Activated T-helper 1 cell treated with anti-CD3 and anti-CD28 coated beads, Interleukin-2, amount 50 U/mL, for 16 hours (primary cell): ENCODE measurements at places on chromosomes 6 and 20.

GRCh38 chr20:33908336-33908735 lies 85.4 kb upstream of the RALY start:
- DNase-seq, result no peak

DNA sequence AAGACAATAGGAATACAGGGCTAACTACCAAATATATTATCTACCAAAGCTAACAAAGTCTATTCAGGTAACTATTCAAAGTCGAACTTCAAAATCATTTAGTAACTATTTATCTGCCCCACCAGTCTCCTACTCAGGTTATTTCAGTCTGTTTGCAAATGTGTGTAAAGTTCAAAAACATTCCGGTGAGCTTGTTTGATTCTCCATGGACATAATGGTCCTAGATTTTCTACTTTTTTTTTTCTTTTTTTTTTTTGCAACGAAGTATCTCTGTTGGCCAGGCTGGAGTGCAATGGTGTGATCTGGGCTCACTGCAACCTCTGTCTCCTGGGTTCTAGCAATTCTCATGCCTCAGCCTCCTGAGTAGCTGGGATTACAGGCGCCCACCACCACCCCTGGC lies 236.0 kb upstream of the FOXQ1 start:
- DNase-seq, result no peak

GRCh38 chr6:151005896-151006632 lies 140.6 kb downstream of the MTHFD1L start:
- DNase-seq, result no peak

GRCh38 chr6:42254505-42254904 lies 36.8 kb upstream of the MRPS10 start:
- no peak for DNase-seq

GRCh38 chr20:59434960-59435359 lies 134.5 kb downstream of the EDN3 start:
- DNase-seq, result no peak

DNA sequence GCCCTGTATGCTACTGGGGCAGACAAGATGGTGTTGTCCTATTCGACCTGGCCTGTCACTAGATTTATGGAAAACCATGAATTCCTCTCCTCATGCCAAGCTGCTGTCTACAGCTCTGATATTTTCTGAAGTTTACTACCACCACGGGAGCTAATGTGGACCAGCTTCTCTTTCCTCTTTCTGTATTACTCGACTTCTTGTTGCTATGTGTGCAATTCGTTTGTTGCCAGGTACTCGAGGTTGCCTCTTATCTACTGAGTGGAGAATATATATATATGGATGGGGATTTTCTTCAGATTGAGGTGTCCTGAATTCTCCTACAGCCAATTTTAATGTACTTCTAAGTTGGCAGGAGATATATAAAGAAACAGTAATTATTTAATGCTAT lies 34.7 kb downstream of the MAN1A1 start:
- no peak for DNase-seq

GRCh38 chr6:33770124-33770832 lies 18.7 kb downstream of the LEMD2 start:
- DNase-seq, result no peak

DNA sequence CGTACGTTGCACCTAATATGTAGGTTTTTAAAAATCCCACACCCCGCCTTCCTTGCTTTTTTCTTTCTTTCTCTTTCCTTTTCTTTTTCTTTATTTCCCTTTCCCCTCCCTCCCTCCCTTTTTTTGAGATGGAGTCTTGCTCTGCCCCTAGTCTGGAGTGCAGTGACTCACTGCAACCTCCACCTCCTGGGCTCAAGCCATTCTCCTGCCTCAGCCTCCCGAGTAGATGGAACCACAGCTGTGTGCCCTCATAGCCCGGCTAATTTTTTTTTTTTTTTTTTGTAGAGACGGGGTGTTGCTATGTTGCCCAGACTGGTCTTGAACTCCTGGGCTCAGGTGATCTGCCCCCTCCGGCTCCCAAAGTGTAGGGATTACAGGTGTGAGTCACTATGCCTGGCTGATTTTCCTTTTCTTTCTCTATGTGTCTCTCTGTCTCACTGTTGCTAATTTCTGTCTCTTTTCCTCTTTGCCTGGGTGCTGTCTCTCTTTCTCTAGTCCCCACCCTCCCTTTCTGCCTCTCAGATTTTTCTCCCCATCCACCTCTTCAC lies 61.2 kb downstream of the SRC start:
- no peak for DNase-seq

DNA sequence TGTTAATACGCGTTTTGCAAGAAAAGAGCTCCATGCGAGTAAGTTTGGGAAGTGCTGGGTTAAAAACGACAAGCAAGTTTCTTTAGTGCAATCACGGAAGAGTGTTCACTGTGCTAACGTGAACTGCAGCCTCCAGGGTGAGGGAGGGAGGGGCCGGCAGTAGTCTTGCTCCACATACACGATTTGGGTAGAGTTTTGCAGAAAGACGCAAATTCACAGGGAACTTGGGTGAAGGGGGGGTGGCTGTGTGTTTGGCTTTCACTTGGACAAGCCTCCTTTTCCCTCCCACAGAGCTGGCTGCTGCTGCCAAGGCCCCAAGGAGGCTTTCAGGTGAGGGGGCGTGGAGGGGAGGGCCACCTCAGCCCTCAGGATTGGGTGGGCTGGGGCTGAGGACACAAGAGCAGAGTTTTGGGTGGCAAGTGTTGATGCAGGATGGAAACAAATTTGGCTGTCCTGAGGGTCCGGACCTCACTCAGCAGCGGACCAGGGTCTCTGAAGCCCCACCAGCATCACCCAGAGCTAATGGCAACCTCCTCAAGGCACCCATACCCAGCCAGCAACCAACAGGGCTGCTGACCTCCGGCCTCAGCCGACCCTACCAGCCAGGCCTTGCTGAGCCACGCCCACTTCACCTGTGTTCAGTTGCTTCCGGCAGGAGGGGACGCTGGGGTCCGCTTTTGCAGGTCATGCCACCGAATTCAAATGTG lies 204.5 kb downstream of the ERMARD start:
- no peak for DNase-seq

- DNase-seq, result no peak
These were observed 64.9 kb downstream of the C6orf58 start for GRCh38 chr6:127641905-127642304.

DNA sequence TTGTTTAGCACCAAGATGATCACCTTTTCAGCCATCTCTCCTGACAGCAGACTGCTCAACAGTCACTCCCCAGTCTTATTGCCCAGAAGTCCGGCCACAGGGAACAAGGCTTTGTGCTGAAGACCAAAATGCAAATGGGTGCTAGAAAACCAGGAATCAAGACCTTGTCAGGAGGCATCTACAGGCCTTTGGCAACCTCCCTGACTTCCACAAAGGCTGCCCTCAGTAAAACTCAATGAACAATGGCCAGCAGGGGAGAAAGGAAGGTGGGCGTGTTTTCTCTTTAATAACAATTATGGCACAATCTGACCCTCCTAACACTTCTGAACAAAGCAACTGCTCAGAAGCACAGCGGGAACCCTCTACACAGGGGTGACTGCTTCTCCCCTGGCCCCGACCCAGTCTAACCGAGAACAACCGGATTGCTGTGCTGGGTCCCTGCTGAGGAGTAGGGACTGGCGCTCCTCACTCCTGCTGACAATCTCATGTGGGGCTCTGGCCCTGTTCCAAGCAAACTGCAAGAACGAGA lies 41.6 kb downstream of the PLCG1 start:
- no peak for DNase-seq

- no peak for DNase-seq
These were observed 50.1 kb upstream of the SMOC2 start for GRCh38 chr6:168390749-168391420.

DNA sequence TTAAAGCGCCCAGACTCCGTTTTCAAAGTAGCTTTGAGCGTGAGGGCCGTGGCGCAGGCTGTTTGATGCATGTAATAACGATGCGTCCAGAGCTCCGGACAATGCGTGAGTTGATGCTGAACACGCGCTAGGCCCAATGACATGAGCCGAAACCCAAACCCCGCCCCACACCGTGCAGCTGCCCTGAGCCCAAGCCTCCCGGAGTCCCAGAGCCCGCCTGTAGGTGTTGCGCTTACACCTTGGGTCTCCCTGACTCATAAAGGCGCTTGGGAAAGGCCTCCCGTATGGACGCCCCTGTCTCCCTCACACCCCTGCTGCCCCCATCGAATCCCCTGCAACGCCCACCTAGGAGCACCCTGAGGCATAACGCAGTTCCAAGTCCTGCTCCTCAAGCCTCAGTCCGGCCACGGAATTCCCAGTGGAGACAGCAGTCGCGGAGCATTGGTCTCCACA lies 87.6 kb downstream of the ERMARD start:
- DNase-seq, result no peak

GRCh38 chr6:83429857-83430610 lies 817 bp downstream of the ME1 start:
- no peak for DNase-seq

GRCh38 chr20:1687053-1687452 lies 29.5 kb upstream of the SIRPG start:
- no peak for DNase-seq

DNA sequence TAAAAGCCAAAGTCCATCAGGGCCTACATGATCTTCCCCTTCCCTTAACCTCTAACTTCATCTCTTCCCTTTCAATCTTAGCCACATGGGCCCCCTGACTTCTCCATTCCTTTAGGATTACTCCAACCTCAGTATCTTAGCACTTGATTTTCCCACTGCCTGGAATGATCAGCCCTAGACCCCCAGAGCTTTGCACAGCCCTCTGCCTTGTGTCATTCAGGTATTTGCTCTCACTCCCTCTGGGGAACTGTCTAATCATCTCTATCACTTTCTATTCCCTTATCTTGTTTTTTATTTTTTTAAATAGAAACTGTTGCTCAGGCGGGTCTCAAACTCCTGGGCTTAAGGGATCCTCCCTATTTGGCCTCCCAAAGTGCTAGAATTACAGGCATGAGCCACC lies 13.3 kb upstream of the ZNFX1 start:
- no peak for DNase-seq

GRCh38 chr6:133503336-133503729 lies 262.2 kb downstream of the EYA4 start:
- DNase-seq, result no peak

DNA sequence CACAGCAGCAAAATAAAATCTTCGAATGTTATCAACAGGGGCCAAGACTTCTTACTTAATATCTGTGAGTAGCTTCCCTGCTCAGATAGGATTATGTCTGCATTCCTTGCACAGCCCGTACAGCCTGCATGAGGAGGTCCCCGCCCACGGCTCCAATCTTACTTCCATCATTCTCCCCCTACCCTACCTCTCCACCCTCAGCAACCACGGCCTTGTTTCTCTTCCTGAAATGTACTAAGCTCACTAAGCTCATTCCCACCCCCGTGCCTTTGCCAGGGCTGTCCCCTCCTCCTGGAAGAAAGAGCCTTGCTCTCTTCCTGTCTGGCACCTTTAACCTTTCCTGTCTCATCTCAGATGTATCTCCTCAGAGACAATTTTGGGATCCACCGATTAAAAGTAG lies 120.4 kb downstream of the BCAS1 start:
- DNase-seq, result no peak

DNA sequence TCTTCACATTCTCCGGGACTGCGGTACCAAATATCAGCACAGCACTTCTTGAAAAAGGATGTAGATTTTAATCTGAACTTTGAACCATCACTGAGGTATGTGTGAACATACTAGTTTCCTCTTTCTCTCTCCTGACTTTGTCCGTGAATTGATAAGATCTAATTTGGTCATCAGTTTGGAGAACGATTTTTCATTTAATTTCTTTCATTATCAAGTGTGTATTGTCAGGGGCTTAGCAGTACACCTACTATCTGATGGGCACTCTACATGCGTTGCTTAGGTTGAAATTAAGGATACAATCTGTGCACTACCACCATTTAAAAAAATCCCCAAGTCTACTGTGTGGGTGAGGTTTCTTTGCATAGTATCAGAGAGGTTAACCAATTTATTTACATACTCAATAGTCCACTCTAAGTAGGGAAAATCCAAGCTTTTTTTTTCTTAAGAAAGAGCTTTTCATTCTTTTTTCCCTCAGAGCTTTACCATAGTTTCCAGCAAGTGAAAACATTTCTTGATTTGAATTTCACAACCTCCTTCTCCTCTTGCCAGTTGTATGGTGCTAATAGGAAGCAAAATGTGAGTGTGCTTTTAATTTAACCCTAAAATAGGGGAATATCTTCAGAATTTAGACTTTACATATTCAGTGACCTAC lies 105.4 kb upstream of the ESR1 start:
- no peak for DNase-seq

GRCh38 chr20:41458761-41459160 lies 92.1 kb upstream of the EMILIN3 start:
- DNase-seq, result no peak

DNA sequence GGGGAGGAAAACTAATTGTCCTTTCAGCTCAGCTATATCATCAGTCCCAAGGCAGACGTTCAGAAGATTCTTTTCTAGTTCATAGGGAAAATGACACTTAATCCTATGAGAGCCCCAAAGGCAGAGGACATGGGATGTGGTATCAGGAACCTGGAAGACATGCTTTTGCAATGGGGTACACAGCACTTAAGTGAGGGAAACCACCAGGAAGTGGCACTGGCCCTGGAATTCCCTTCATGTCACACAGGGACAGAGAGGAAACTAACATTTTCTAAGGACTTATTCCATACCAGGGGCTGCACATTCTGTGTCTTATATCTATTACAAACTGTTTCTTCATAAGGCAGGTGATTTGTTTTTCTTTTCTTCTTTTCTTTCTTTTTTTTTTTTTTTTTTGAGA lies 28.2 kb downstream of the VPS52 start:
- no peak for DNase-seq

- no peak for DNase-seq
These were observed 252.9 kb upstream of the KCNG1 start for GRCh38 chr20:51275826-51276225.

DNA sequence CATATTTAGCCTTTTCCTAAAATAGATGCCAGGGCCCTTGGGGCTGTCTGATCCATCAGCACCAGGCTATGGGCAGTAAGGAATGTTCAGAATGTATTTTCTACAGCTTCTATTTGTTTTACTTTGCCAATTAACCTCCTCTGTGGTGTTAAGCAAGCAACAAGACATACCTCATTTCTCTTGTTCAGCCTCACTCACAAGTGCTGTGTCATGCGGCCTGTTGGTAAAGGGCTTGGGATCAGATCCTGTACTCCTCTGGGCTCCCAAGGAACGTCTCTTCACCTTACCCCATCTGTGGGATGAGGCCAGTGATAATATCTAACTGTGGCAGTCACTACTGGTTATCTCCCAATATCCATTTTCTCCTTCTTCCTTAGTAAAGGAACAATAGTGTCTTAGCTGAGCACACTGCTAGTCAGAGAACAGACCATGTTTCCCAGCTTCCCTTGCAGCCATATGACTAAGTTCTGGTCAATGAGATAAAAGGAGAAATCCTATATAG lies 7.0 kb upstream of the DSTN start:
- DNase-seq, result no peak

DNA sequence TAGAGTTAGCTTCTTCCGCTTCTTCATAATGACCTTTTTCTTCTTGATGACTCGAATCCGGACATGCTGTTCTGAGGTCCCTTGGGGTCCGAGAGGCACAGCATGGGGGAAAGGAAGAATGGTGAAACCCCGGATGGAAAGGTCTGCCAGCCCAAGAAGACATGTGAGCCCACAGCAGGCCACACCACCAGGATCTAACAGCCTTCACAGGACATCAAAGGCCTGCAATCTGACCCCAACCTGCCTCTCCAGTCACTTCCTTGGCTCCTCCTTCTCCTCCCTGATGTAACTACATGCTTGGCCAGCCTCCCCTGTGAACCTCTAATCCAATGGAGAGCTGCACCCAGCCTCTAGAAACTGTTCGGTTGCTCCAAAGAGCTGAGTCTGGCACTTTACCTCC lies 1.6 kb downstream of the CPXM1 start:
- DNase-seq, result no peak

- no peak for DNase-seq
These were observed 481 bp downstream of the SERPINB6 start for GRCh38 chr6:2970753-2971419.

GRCh38 chr6:69827276-69827893 lies 30.6 kb upstream of the LMBRD1 start:
- DNase-seq, result no peak
